ENCODE measurements at places on chromosomes 16 and 17.

- peak; percentile 71 for DNase-seq
Observed at GRCh38 chr17:57138956-57139576, 54.0 kb downstream of the AKAP1 start.

DNA sequence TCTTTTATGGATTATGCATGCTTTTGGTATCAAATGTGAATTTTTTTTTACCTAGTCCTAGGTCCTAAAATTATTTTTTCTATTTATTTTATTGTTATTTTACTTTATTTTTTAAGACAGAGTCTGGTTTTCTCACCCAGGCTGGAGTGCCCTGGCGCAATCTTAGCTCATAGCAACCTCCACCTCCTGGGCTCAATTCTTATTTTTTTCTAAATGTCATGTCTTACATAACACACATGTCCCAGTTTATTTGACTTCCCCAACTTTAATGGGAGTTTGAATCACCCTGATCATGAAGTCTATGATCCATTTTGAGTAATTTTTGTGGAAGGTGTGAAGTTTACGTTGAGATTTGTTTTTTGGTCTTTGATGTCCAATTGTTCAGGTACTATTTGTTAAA, 3.3 kb upstream of the CCL18 start:
- no peak for DNase-seq

DNA sequence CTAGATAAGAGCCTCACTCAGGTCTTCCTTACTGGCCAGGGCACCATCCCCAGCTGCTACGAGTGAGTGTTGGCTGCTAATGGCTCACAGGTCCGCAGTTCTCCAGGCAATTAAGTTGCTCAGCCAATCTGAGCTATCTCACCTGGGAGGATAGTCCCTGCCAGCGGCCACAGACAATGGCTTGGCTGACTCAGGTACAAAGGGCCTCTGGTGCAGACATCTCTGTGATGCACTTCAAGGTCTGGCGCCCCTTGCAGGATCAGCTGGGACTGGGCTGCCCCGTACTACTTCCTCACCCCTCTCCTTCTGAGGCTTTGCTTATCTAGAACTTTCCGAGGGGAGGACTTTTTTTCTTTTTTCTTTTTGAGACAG, 49.2 kb upstream of the EMP2 start:
- no peak for DNase-seq

DNA sequence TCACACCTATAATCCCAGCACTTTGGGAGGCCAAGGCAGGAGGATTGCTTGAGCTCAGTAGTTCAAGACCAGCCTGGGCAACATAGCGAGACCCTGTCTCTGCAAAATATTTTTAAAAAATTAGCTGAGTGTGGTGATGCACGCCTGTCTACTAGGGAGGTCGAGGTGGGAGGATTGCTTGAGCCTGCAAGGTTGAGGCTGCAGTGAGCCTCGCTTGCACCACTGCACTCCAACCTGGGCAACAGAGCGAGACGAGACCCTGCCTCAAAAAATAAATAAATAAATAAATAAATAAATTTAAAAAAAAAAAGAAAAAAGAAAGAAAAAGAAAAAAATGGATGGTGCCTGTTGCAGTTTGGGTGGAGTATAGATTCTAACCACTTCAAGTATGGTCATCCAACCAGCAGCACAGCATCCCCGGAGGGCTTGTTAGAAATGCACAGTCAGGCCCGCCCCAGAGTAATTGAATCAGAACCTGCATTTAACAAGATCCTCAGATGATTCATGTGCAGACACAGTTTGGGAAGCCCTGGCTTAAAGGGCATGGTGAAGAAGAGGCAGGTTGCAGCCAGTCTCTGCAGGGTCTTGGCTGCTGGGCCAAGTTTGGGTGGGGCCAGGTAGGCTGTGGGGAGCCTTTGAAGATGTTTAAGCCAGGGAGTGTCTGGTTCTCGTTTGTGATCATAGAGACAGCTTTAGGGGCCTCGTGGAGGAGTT, 40.8 kb downstream of the MRC2 start:
- DNase-seq = peak; percentile 11

GRCh38 chr17:54982399-54982798, 13.8 kb downstream of the STXBP4 start:
- no peak for DNase-seq

- DNase-seq = no peak
Observed at GRCh38 chr16:8721336-8722024, 47.1 kb downstream of the ABAT start.

GRCh38 chr16:56732832-56733231, 2.9 kb downstream of the NUP93 start:
- DNase-seq = no peak

- no peak for DNase-seq
Observed at GRCh38 chr16:69804297-69804696, 42.2 kb downstream of the WWP2 start.

DNA sequence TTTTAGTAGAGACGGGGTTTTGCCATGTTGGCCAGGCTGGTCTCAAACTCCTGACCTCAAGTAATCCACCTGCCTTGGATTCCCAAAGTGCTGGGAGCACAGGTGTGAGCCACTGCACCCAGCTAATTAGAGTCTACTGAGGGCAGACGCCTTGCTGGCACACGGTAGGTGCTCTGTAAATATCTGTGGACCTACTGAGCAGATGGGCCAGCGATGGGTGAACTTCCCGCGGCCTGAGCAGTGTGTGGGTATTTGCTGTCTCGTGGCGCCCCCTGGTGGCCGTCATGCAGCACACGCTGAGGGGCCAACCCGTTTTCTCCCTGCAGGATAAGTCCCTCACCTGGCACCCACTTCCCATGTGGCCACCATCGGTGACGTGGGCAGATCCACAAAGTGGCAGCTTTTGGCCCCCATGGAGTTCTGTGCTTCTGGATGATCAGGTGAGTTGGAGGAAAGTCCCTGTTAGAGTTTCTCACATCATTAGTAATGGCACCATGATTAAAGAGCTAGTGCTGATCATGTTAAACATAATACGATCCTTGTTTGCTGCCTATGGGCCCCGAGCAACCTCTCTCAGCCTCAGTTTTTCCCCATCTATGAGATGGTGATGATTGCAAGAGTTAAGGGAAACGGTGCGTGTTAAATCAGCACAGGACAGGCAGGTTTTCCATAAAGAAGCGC, 40.7 kb downstream of the ZDHHC7 start:
- DNase-seq = peak; percentile 77

DNA sequence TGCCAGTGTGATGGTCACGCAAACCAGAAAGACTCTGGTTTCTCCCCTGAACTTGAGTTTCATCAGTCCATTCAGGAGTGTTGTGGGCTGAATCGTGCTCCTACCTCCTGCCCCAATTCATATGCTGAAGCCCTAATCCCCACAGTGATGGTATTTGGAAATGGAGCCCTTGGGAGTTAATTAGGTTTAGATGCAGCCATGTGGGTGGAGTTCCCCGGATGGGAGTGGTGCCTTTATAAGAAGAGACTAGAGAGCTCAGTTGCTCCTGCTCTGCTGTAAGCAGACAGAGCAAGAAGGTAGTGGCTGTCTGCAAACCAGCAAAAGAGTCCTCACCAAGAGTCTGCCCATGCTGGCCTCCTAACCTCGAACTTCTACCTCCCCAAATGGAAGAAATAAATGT, 160.3 kb upstream of the DYNLRB2 start:
- DNase-seq = no peak

- DNase-seq = no peak
Observed at GRCh38 chr17:82665891-82666290, 17.6 kb upstream of the WDR45B start.

- DNase-seq = no peak
Observed at GRCh38 chr17:77882040-77882439, 76.5 kb upstream of the TNRC6C start.

- no peak for DNase-seq
Observed at GRCh38 chr16:14238756-14239155, 167.6 kb downstream of the MRTFB start.

DNA sequence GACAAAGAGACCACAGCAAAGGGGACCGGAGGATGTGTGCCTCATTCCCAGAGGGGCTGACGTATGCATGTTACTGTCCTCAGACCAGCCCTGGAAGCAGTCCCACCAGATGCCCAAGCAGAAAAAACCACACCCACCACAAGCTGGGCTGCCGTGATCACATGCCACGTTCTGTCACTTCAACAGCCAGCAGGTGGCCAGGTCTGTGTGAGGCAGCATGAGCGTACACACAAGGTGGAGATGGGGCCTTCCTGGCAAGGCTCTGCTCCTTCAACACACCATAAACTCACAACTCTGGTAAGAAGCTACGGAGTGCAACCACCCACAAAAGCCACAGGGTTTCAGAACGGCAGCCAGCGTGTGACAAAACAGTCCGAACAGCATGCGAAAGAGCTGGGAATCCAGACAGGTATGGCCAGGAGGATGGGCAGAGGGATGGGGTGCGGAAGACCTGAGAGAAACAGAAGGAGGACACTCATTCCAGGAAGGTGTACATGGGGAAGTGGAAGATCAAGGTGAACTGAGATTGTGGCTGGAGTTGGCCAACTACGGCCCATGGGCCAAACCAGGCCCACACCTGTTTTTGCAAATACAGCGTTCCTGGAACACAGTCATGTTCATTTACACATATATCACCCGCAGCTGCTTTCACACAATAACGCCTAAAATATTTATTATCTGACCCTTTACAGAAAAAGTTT, 27.9 kb downstream of the MBTPS1 start:
- DNase-seq = no peak

GRCh38 chr16:15044286-15044685, 11.6 kb downstream of the NTAN1 start:
- no peak for DNase-seq

Data from RKO (cell line).